ENCODE measurements at places on chromosomes 4 and X. TPM values are rescaled to one million over a fixed set of nuclear protein-coding genes. Genes with fewer than 3 reads are reported as not detected.

The MAGEA8 gene
- not detected for total RNA-seq

The SSX4B gene
- not detected for total RNA-seq

GRCh38 chr4:109690690-109691410 lies 12.4 kb downstream of the CASP6 start:
- no peak for DNase-seq

DNA sequence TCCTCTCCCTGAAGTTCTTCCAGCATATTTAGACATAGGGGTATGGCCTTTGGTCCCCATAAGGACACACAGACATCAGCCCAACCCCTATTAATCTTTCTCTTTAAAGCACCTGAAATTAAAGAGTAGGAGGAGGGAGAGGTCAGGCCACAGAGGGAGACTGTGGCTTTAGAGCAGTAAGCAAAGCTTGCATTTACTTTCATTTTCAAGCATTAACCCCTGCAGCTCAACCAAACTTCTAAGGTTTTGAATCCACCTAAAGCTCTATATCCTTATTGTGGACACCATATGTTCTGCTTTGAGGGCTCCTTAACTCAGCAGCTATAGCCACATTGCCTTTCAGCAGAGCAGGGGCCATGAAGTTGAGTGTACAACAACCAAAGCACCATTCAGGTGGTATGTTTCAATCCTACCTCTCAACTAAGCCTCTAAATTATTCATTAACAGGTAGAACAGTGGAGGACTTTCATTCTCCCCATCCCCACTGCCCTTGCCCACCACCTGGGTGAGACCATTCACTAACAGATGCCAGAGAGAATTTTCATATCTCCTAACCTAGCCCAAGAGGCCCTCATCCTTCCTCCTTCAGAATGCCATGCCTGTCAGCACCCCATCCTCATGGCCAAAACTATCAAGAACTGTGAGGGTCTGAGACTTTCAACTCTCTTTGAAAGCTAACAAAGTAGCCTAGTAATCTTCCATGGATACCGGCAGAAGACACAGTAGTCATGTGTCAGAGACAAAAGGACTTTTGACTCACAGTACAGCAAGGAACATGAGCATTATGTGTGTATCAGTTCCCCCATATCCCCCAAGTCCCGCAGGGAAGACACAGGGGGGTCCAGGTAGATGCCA lies 20.8 kb downstream of the LIN54 start:
- DNase-seq, result no peak

DNA sequence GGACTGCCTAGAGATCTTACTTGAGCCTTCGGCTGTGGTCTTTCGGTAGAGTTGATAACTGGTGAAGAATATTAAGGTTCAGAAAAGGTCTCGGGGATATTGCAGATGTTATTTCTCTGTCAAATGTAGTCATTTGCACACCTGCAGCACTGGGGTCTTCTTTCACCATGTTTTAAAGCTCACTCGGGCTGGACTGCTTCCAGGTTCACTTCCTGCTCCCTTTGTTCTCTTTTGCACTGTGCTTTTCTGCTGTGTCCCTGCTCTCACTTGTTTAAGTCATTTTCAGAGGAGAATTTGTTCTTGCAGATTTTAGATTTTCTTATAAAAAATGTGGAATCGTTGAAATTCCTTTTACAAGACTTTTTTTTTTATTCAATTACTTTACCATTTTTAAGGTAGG lies 68.5 kb downstream of the BMPR1B start:
- DNase-seq, result no peak
